ENCODE measurements at places on chromosomes 13 and 19.

DNA sequence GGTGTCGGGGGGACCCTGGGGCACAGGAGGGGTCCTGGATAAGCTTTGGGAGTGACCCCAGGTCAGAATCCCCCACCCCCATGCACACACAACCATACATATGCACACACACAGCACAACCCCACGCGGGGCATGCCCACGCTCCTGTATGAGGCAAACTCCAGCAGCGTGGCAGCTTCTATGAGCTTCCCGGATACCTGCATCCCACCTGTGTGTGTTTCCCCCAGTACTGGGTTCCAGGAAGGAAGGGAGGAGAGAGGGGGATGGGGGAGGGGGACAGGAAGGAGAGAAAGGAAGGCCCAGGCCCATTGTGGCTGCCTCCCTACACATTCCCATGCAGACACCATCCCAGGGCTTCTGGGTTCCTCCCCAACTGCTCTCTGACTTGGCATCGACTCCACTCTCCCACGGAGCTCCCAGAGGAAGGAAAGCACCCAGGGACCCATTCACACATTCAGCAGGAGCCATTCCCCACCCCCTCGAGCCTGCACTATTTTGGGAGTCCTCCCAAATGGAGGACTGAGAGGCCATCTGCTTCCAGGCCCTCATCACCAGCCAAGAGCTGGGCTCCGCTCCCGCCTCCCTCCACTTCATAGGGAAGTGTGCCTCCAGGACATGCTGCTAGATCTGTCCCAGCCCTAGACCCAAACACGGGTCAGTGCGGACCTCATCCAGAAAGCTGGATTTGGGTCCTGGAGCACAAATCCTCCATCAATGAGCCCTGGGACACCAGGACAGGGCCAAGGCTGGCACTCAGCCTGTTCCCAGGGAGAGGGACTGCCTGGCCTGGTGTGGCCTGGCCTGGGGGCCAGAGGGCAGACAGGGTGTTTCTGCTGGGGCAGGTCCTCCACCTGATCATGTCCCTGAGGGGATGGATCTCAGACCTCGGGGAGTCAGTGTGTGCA is 13.2 kb downstream of the PRR36 start:
- DNase-seq: no peak

DNA sequence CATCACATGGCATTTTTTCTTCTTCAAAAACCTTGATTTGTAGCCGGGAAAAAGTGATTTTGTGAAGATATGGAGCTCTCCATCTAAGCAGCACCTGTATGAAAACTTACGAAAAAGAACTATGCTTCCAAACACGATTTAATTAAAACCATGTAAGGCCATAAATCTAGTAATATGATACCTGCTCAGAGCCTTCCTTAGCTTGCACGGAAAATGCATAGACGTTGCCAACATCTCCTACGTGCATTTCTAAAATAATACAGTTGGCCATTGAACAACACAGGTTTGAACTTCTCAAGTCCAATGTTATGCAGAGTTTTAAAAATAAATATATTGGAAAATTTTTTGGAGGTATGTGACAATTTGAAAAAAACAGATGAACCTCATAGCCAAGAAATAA is 59.1 kb upstream of the RNF113B start:
- no peak for DNase-seq

GRCh38 chr19:29945433-29945832 is 3.4 kb downstream of the URI1 start:
- DNase-seq: no peak

- no peak for DNase-seq
Observed at GRCh38 chr13:27442071-27442647, 8.2 kb downstream of the MTIF3 start.

GRCh38 chr13:101109005-101109404 is 307.3 kb downstream of the NALCN start:
- no peak for DNase-seq

DNA sequence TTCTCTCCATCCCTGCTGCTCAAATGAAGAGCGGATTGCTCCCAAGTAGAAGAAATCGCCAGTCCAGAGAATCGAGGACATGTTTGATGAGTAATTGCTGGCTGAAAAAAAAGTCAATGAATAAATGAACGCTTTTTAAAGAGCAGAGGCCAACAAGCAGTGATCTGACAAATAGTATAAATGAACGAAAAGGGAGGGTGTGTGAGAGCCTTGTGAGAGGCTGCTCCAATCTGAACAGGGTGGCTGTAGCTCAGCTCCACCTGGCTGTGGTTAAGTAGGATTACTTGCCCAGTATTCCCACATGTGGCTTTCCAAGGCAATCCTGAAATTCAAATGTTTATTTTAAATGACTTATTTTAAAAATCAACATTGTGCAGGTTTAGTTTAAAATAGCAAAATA is 117.1 kb downstream of the TSHZ3 start:
- DNase-seq: peak; percentile 19

DNA sequence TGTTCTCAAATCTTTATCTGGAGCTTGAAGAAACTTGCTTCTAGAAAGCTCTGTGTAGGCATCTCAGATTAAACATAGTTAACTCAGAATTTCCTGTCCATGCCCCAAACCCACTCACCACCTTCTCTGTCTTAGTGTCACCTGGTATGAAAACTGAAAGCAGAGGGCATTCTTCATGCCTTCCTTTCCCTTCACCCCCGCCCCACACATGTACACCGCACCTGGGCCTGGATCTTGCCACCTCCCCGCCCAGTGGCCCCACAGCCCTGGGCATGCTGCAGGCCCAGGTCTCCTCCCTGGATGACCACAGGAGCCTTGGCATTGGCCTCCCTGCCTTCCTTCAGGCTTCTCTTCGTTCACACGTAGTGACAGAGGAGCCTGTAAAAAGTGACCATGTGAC is 15.8 kb downstream of the CFAP97D2 start:
- DNase-seq: no peak

GRCh38 chr19:34237939-34238338 is 16.4 kb upstream of the GARRE1 start:
- no peak for DNase-seq

GRCh38 chr13:50152224-50152623 is 137.0 kb downstream of the KCNRG start:
- DNase-seq: no peak

- peak; percentile 97 for DNase-seq
Observed at GRCh38 chr19:55216461-55217198, 7.3 kb upstream of the PTPRH start.

DNA sequence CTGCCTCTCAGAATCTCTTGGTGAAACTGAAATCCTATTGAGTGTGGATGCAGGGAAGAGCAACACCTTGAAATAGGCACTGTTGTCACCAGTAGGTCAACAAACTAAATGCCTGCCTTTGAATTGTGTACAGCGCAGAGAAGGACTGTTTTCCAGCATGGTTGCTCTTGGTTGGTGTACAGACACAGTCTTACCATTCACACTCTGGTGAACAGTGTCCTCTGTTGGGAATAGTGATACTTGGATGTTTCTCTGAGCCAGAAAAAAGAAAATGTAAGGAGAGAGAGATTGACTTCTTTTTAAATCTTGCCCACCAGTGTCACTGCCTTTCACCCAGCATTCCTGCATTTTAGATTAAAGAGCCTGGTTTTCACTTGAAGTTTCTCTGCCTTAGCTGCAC is 179.7 kb downstream of the STK24 start:
- peak; percentile 30 for DNase-seq

- no peak for DNase-seq
Observed at GRCh38 chr19:35229601-35230000, 1.1 kb upstream of the FAM187B start.

DNA sequence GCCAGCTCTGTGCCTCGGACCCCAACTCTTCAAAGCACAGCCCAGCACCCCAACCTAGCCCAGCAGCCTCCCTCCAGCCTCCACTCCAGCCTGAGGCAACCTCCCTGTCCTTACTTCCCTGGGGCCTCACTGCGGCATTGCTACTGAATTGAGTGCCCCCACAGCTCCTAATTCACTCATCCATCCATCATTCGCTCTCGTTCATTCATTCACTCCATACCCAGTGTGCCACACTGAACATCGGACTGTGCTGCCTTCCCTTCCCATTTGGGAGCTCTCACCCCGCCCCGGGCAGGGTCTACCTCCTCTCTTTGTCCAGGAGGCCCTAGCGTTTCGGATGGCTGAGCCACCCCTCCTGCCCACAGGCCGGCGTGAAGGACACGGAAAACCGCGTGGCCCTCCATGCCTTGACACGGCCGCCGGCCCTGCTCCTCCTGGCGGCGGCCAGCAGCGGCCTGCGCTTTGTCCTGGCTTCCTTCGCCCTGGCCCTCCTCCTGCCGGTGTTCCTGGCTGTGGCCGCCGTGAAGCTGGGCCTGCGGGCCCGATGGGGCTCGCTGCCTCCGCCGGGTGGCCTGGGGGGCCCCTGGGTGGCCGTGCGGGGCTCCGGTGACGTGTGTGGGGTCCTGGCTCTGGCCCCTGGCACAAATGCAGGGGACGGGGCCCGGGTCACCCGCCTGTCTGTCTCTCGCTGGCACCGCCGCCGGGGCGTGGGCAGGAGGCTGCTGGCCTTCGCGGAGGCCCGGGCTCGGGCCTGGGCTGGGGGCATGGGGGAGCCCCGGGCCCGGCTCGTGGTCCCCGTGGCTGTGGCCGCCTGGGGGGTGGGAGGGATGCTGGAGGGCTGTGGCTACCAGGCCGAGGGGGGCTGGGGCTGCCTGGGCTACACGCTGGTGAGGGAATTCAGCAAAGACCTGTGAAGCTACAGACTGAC is 1.3 kb downstream of the NAT14 start:
- no peak for DNase-seq
